CD4-positive, alpha-beta T cell treated with Interleukin-15 for 4 hours (primary cell): ENCODE measurements at places on chromosomes 2 and 18.

DNA sequence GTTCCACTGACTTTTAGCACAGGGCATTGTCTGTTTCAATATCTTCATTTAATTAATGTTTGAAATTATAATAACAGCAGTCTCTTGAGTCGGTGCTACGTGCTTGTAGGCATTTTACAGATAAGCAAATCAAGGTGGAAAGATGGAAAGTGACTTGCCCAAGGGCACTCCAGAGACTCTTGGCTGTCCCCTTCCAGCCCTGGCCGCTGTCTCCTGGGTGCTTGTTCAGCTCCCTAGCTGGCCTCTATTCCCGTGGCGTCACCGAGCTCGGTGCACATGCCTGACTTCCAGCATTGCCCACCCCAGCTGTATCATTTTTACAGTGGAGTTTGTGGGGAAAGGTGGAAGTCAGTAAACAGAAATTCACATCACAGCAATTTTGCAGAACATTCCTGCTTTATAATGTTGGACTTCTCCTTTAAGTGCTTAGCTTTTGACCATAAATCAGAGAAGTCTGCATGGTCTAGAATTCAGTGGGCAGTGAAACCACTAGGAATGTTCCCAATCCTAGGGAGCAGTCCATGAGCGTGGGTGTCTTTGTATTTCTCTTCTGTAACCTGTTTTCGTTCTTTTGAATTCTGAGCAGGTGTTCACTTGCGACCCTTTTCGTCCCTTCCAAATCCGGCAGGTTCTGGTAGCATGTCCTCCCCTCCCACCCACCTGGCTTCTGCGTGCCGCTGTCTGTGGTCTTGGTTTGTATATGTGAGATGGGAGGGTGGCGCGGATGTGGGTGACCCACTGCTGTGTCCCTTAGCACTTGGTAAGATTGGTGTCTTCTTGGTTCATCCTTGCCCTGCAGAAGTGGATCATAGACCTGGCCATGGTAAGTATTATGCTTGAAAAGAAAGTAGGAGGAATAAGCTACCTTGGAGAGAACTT, 8.4 kb downstream of the SLC66A3 start:
- DNase-seq = no peak

- no peak for DNase-seq
Observed at GRCh38 chr2:70772486-70773155, 4.6 kb upstream of the ADD2 start.

GRCh38 chr2:27191070-27191829, 20.6 kb upstream of the ATRAID start:
- peak; percentile 50 for DNase-seq

DNA sequence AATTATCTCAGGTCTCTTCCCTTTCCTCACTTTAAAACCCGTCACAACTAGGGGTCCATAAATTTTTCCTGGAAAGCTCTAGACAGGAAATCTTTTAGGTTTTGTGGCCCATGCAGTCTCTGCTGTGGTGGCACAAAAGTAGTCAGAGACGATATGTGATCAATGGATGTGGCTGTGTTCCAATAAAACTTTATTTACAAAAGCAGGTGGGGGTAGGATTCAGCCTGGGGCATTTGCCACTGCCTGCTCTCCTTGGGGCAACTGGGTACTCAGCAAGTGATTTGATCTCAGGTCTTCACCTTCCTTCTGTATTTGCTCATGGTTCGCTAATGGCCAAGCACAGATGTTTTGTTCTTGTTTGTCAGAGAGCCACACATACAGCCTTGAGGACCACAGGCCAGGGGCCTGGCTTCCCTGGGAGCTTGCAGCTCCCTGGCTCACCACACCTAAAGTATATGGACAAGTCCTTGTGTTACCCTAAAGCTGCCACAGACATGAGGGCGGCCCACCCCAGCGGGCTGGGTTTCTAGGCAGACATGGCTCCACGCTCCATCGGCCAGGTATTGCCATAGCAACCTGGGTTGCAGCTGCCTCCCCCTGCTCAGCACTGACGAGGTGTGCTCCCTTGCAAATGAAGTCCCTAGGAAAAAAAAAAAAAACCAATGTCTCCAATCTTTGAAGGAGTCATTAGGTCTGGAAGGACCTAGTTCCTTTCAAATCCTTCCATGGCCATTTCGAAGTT, 89.7 kb upstream of the YWHAQ start:
- no peak for DNase-seq

DNA sequence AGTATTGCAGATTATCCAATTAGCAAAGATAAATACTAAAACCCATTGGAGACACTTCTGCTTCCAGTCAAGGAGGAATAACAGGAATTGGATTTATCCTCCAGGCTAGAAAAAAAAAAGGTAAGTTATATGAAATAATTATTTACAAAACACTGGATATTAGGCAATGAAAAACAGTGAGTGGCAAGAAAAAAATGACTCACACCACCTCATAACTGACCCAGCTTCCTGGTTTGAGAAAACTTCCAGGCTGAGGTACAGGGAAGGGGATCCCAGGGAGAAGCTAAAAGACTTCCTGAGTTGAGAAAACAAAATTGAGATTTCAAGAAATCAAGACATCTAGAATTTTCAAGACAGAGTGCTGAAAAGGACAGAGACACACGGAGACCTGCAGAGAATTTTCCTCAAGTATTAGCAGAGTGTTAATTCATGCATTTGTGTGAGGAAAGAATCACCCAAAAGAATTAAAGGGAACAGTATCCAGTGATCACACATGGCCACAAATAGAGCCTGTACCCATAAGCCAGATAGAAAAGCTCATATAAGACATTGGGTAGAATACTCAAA, 17.4 kb downstream of the SRD5A2 start:
- no peak for DNase-seq

DNA sequence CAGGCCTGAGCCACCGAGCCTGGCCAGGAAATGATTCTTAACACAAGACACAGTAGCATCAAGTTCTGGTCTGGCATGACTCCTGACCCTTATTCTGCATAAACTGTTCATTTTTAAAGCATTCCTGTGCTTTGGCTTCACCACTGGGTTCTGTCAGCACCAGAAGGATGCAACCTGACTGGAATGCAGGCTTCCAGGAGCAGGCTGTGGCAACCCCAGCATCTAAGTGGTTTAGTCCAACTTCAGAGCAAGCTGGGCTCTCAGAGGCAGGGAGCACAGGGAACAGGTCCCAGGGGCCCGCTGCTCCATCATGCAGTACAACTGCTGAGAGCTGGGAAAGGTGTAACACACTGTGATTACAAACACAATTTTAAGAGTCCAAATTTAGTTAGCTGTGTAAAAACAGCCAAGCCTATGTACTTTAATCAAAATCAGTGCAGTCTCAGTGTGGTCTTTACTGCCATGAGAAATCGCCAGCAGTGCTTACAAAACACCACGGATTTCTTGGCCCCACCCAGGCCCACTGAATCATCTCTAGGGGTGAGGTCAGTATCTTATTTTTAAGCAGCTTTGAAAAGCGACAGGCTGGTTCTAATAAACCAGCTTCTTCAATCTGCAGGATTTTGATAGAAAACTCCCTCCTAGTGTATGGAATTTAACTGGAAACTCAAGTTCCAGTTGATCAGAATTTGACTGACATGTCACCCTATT, 44.4 kb upstream of the TMEM182 start:
- no peak for DNase-seq

GRCh38 chr2:181805228-181806038, 86.1 kb upstream of the ITPRID2 start:
- DNase-seq = no peak

DNA sequence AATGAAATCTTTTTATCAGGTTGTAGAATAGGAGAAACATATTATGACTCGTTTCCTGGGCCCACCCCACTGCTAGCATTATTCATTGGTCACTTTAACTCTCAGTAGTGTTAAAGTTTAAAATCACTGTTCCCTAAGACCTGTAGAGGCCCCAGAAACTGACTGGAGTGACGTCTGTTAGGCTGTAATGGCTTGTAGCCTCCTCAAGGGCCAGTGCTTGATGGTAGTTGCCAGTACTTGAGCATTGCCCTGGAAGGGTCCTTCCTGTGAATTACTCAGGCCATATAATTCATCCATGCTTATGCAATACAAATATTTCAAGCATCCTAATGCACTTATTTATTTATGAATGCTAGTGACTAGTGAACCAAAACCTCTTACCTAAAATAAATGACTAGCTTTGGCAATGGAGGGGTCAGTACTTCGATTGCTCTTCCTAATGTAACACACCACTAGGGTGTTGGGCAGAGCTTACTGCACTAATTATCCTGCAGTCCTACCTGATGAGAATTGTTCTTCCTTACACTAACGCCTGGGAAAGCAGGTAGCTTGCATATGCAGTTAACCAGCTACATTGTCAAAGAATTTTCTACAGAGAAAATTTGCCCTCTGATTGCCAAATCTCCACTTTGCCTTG, 31.2 kb downstream of the ARHGAP25 start:
- DNase-seq = no peak

DNA sequence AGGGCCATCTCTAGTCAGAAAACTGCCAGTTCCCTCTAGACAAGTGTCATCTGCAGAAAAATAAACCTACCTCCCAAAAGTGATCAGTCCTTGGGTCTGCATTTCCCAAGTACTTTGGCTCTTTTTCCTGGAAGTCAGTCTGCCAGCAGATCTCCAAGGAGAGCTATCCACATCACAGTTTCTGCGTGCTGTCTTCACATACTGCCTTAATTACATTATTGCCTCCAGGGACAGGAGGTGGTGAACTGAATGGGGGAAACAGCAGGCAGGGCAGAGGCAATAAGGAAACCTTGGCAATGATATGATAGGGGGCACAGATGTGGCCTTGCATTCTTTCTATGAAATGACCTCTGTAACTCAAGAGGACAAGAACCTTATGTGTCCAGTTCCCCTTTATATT, 105.9 kb upstream of the SIX2 start:
- no peak for DNase-seq

DNA sequence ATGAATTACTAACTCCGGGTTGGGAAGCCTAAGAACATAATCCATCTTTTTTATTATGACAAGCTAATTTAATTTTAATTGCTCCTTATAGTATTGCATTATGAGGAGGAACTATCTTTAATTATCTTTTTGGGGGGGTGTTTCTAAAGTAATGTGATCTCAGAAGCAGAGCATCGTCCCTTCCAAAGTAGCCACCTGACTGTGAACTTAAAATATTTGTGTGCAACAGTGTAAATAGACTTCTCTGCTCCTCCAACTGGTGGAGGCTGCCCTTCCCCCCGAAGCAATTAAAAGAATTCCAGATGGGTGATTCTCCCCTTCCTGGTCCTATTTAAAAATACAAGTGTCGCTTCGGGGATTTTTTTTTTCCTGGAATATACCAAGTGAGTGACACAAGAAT, 55.7 kb downstream of the TCF7L1 start:
- DNase-seq = no peak

DNA sequence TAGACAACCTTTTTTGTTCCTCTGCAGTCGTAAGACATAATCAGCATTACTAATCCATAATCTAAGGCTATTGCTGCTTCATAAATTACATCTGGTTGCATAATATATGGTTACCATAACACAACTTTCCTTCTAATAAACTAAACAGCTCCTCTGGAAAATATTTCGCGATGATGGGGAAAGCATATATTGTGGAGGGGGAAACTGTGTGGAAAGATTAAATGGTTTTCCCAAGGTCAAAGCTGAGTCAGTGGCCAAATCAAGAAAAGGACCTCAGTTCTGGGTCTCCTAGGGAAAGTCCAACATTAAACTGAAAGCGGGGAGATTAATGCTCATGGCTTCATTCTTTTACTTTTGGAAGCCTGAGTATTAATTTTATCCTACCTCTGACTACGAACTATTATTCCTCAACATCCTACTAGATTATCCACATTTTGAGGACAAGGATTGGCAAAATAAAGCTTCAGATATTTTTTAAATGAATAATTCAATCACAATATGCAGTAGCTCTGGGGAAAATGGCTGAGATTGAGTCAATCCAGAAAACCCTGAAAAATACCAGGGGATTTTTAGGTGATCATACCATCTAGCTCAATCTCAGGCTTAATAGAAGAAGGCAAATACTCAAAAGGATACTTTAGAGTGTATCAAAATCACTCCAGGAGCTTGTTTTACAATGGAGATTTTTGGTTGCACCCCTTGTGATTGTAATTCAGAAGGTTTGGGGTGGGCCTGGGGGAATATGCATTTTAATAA, 33.8 kb upstream of the STK17B start:
- no peak for DNase-seq

GRCh38 chr2:105827351-105828096, 82.8 kb downstream of the NCK2 start:
- DNase-seq = no peak

DNA sequence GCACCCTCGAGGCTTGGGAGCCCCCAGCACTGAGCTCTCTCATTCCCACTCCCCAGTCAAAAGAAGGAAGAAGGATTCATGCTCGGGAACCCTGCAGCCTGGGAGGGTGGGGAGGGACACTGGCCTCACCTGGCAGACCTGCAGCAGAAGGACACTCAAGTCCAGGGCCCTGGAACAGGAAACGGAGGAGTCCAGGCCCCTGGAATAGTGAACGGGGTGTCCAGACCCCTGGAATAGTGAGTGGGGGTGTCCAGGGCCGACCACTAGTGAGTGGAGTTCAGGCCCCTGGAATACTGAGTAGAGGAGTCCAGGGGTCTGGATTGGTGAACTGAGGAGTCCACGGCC, 292.5 kb downstream of the NDUFA10 start:
- DNase-seq = no peak

- no peak for DNase-seq
Observed at GRCh38 chr2:102126660-102127059, 15.9 kb upstream of the IL1R1 start.

GRCh38 chr2:73243884-73244570, 9.9 kb downstream of the CCT7 start:
- DNase-seq = no peak

- DNase-seq = no peak
Observed at GRCh38 chr2:67879586-67880290, 183.1 kb downstream of the C1D start.

DNA sequence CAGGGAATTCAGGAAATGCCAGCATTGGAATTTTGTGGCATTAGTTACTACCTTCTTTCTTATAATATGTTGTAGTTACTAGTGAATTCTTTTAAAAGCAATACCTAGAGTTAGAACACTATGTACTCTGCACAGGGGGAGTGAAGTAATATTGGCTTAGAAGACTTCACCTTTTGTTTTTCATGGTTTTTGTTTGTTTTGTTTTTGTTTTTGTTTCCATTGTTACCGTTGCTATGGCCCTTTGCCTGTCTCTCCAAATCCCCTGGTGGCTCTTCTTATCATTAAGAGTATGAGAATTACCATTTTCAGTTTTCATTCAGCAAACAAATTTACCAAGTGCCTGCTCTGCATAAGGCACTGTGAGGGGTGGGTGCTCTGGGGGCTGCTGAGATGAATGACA, 160.1 kb downstream of the HAUS1 start:
- peak; percentile 51 for DNase-seq

- no peak for DNase-seq
Observed at GRCh38 chr2:144198116-144198515, 321.8 kb downstream of the ZEB2 start.
